Daoy (cell line): ENCODE measurements at places on chromosomes 16 and 17.
A peak's percentile ranks its signal among the peaks of the same experiment; 100 is the strongest.

- no peak for DNase-seq
Observed at GRCh38 chr16:46897471-46897870, 13.3 kb downstream of the GPT2 start.

DNA sequence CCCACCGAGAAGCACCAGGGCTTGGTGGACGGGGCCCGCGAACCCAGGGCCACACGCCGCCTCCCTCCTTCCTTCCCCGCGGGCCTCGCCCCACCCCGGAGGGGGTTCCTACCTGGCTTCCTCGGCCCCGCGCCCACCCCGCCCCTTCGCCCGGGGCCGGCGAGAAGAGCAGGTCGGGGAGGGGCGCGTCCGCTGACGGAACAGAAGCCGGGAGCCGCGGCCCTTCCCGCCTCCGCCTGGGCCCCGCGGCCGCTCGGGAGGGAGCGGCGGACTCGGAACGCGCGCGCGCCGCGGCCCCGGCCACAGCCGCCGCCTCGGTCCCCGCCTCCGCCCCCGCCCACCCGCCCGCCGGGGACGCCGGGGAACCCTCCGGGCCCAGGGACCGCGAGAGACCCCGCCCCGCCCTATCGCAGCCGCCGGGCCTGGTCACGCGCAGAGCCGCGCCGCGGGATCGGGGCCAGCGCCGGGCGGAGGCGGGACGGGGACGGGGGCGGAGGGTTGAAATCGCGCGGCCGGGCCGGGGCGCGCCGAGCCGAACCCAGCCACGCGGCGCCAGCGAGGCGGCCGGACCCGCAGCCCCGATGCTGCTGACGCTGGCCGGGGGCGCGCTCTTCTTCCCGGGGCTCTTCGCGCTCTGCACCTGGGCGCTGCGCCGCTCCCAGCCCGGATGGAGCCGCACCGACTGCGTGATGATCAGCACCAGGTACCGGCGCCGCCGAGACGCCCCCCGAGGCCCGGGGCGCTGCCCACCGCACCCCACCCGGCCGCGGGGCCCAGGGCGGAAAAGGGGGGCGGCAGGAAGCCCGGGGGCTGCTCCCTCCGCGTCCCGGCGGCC, at the start of gene TLCD3A:
TLCD3A (plus strand) TSS at position 530 of the 835 bp plus-strand sequence; CDS start at position 582, 52 bp downstream.
- DNase-seq: peak; percentile 78

- no peak for DNase-seq
Observed at GRCh38 chr16:57258910-57259475, 13.9 kb downstream of the ARL2BP start.

DNA sequence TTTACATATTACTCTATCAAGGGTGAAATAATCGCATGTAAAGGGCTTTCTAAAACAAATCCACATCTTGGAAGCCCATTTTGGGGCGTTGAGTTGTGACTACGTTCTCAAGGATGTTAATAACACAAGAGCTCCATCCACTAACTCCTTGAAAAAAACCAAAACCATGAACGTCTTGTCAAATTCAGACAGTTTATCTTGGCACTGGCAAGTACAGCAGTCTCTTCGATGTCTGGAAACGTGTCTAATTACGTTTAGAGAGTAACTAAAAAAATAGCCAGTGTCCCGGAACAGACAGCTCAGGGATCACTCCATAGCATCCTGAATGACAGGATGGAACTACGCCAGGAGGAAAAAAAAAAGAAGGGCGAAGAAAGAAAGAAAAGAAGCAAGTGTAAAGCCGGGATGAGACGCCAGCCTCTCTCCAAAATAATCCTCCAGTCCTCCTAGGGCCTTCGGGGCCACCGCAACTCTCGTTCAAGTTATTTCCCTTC, 954 bp downstream of the MYO1D start:
- peak; percentile 20 for DNase-seq
